CD8-positive, alpha-beta T cell (primary cell): ENCODE measurements at places on chromosomes 5 and 9.

DNA sequence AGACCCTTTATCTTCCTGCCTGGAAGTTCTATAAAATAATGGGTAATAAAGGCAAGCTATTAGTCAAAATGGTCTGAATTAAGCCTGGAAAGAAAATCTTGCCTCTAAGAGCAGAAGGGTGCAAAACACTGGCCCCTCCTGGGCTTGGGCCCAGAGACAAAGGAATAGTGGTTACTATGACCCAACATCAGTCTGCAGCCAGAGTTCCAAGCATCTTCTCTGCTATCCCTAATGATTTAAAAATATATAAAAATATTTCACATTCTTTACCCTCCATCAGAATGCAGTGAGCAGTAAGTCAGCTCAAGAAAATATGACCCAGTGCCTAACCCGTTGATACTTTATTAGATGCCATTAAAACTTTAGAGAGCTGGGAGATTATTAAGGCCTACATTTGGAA, 14.7 kb downstream of the TNFAIP8 start:
- no peak for DNase-seq

DNA sequence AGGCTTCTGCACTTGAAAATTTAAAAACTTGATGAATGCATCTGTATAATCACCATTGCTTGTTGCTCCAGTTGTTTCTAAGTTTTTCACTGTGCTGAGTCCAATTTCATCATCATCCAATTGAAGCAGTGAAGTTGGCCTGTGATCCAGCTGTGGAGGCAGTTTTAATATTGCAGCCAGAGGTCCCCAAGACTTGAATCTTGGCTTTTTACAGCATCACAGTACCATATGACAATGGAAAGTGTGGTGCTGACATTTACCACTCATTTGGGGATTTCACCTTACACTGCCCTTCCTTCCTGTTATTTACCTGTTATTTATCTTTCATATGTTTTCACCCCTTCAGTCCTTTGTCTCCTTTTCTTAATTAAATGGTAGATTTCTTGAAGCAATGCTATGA, 76.2 kb upstream of the SPIN1 start:
- DNase-seq: no peak

DNA sequence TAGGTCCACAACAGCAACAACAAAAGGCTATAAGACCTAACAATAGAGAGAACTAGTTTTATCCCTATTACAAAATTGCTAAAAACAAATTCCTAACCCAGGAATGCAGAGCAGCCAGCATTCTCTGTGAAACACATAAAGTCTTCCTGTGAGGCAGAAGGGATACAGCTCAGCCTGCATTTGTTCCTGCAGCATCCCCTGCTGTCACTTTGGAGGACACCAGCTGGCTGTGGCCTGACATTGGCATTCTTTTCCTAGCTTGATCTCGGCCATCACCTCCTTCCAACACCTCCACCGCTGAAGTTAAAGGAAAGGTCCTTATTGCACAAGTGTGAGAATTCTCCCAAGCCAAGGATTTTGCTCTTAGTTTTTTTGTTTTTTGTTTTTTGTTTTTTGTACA, 186.1 kb downstream of the SNCAIP start:
- DNase-seq: no peak

- DNase-seq: no peak
Measured at GRCh38 chr9:89756891-89757537, 152.2 kb downstream of the GADD45G start.

DNA sequence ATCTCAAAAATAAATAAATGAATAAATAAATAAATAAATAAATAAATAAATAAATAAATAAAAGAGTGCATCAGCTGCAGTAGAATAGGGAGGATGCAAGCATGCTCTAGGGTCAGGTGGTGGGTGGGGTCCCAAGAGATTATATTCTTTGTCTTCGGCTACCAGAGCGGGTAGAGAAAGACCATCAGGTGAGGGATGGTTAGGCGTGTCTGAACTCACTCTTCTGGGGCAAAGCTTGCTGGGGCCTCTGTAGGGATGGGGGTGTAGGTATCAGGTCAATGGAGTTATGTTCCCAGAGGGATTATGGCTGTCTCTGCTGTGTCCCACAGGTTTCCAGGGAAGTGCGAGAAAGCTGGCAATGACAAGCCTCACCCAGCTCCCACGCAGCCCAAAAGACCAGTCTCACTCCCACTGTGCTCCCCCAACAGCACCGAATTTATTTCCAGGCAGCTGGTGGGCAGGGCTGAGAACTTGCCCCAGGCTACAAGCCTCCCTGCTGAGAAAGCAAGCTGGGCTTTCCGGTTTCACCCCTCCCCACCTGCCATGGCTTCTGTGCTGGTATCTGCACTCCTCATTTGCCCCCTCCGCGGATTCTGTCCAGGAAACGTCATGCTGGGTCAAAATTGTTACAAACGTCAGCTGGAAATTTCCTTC, 180.8 kb downstream of the LURAP1L start:
- DNase-seq: no peak

DNA sequence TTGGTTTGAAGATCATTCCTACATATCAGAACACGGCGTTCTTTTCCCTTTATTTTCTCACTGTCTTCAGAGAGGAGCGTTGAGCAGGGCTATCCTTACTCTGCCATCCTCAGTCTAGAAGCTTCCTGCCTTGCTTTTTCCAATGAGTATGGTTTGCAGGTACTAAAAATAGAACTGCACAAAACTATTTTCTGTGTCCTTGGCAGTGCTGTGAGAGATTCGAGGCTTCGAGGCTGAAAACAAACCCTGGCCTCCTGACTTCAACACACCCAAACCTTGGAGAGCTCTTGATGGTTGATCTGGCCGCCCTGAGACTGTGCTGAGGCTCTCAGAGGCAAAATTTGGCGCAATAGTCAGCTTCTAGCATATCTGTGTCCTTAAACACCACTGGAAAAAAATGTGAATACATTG, 78.9 kb downstream of the GOLPH3 start:
- no peak for DNase-seq

GRCh38 chr5:21152611-21153010, 1164.6 kb upstream of the CDH18 start:
- DNase-seq: no peak

- no peak for DNase-seq
Measured at GRCh38 chr5:177380805-177381126, 3.5 kb upstream of the SLC34A1 start.

DNA sequence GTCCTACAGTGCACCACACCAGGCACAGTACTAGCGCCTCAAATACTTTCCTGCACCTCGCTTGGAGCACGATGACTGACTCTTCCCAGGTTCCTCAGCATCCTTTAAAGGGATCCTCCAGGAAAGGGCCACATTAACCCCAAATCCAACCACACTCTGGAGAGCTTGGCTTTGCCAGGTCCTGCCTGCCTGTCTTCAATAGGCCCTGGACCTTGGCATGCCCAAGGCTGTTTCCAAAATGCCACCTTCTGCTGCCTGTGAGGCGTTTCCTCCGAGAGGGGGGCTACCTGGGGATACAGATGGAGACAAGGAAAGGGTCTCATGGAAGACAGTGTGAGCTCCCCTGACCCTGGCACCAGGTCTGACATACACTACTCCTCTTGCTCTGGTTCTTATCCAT, 169.9 kb downstream of the DAB2IP start:
- DNase-seq: no peak

GRCh38 chr9:93212409-93212808, 28.5 kb downstream of the WNK2 start:
- no peak for DNase-seq

- no peak for DNase-seq
Measured at GRCh38 chr9:130555968-130556367, 23.4 kb upstream of the FUBP3 start.

GRCh38 chr9:132797861-132798659, 80.0 kb downstream of the AK8 start:
- no peak for DNase-seq

DNA sequence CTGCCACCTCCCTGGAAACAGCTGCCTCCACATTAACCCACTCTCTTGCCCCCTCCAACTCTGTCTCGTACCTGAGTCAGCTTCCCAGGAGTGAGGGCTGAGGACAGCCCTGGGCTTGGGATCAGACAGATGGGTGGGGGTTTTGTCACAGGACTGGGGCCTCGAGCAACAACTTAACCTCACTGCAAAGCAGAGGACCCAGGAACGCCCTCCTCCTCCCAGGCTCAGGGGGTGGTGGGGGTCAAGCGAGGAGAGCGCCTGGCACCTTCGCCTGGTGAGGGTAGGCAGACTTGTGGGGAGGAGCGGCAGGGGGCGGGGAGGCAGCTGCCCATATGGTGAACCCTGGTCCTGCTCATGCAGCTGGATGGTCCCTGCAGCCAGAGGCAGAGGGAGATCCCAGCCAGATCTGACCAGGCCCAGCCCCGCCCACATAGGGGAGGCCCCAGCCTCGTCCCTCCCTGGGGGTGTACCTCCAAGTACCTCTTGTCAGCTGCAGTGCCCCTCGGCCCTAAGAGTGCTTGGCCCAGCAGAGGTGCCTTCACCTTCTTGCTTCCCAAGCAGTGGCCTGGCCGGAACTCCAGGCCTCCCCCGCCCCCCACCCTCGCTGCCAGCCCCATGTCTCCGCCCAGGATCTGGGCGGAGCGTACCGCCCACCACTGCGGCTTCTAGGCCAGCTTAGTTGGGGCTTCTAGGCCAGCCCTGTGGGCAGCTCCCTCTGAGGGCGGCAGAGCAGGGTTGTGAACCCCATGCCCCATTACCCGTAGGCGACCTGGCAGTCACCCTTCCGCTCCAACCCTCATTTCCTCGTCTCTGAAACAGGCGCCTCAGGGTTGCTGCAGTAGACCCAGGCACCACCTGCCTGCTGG, at the start of gene SARDH:
Gene SARDH, minus strand, starts transcription at position 579 of the 866 bp plus-strand sequence. CDS start 4,179 bp downstream, outside the sequence.
- DNase-seq: peak; percentile 46

DNA sequence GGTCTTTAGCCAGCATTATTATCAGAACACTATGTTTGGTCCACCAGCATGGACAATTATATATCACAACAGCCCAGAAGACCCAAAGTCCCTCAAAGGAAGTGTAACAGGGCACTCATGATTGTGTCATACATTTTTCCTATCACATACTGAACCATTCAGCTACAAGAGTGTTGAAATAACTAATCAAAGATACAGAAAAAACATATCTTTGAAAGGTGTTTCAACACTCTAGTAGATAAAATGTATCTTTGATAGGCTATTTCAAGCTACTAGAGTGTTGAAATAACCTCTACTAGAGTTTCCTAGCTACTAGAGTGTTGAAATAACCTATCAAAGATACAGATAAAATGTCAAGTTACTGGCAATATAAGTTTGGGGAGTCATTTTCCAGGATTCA, 545.0 kb downstream of the PRR16 start:
- DNase-seq: no peak

- DNase-seq: peak; percentile 25
Measured at GRCh38 chr9:68844631-68845612, 139.9 kb downstream of the PIP5K1B start.

DNA sequence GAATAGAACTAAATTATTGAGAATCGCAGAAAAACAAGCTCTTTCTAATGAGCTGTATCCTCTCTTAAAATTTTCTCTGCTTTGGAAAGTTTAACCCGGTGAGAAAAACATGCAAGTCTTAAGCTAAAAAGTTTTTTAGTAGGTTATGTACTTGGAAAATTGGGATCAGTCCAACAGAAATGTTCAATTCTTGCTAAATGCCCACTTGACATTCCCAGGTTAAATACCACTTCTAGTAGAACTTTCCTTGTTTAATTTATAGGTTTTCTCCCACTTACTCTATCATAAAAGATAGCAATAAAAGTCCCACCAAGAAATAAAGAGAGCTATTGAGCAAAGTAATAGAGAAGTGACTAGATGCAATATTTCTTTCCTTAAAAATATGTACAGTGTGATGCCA, 157.1 kb downstream of the CCDC192 start:
- no peak for DNase-seq

DNA sequence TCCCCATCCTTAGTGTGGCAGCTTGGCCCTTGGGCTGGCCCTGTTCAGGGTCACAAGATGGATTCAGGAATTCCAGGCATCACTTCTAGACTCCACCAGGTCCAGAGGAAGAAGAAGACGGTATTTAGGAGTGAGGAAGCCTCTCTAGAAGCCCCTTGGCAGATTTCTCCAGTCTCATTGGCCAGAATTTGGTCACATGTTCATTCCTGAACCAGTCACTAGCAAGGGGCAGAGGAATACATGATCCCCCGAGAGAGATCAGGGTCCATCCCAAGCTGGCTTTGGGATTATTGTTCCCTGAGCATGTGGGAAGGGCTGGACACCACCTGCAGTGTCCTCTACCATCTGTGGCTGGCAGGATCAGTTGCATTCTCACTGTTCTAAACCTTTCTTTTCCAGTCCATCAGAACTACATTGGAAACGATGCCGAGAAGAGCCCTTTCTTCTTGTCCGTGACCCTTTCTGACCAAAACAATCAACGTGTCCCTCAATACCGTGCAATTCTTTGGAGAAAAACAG, 48.5 kb downstream of the GARNL3 start:
- no peak for DNase-seq

DNA sequence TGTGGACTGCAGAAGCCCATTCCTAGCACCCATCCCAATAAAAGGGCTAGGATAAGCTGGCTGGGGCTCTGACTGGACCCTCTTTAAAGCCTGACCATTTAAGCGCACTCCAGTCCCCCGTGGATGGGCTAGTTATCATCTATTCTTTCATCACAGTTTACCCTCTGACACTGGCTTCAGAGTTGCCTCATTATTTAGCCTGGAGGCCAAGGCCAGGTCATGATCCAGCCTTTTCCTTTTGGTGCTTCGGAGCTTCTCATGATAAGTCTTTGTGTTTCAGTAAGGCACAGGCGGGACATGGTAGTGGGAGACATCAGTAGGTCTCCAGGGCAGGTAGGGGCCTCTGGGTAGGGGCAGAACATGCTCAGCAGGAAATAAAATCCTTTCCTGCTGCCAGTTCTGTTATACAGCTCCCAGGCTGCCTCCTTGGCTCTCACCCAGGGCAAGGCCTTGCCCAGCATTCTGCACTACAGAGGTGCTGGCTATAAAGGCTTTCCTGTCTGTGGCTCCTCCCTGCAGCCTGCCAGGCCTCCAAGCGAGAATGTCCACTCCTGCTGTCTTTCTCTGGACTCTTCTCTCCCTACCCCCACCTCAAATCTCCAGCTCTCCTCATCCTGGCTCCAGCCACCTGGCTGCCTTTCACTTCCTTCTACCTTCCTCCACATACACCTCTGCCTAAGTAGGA, 128.8 kb downstream of the FSTL4 start:
- DNase-seq: no peak

GRCh38 chr9:134498814-134499166, 142.8 kb upstream of the COL5A1 start:
- DNase-seq: no peak

DNA sequence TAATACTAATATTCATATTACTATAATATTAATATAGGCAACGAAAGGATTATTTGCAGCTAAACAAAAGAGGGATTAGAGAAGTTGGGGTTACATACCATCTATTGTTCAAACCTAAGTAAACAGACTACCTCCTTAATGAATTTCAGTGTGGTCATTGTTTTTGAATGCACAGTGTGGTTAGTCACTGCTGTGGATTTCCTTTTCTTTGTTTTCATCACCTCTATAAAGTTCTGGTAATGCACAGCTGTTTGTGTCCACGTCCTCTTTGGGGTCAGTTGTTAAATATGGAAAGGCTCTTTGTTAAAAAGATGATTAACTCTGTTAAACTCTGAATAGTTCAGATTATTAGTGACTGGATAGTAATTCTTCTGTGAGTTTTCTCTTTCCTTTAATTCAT, 233.6 kb downstream of the MAST4 start:
- DNase-seq: no peak

GRCh38 chr5:110916381-110917049, 155.0 kb upstream of the TSLP start:
- no peak for DNase-seq

- DNase-seq: no peak
Measured at GRCh38 chr5:84961903-84962302, 577.2 kb upstream of the EDIL3 start.
